HS-27A (cell line): ENCODE measurements at places on chromosomes 4 and X.

- DNase-seq: no peak
Observed at GRCh38 chr4:123744664-123745290, 348.2 kb downstream of the SPRY1 start.

GRCh38 chr4:17997129-17997528 lies 24.4 kb downstream of the LCORL start:
- no peak for DNase-seq

- DNase-seq: peak; percentile 20
Observed at GRCh38 chr4:164383358-164384220, 370.3 kb upstream of the SMIM31 start.

GRCh38 chrX:115948018-115948923 lies 222.3 kb upstream of the AGTR2 start:
- no peak for DNase-seq

DNA sequence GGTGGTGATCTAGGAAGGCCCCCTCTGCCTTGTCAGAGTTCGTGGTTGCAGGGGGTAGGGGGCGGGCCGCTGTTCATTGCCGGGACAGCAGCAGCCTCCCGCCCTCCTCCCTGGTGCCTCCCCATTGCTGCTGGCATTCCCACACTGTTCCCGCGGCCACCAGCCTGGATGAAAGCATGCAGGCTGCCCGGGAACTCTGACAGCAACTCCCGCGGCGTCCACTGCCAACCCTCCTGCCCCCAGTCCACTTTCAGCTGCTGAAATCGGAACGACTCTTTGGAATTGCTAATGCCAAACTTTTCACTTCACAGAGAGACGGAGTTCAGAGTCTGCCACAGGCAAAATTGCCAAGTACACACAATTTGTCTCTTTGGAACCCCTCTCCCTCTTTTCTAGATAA lies 121.9 kb downstream of the BEND2 start:
- DNase-seq: no peak

- DNase-seq: no peak
Observed at GRCh38 chr4:98642991-98643426, 15.4 kb downstream of the TSPAN5 start.

DNA sequence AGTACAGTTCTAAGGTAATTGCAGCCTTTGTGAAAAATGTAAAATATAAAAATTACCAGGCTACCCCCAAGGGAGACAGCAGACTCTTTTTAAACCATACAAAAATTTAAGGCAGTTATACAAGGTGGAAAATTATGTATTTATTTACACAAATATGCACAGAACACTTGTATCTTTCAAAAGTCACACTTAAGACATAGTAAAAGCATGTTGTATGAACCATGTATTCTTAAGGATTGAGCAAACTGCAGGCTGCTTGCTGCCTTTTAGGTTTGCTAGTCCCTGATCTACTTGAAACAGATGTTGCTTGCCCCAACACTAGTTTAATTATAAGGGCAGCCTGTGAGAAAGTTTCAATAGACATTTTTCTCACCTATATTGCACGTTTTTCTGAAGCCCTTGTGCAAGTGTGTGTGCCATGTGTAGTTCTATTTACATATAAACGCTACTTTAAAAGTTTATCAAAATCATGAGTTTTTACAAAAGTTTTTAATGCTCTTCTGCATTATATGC lies 72.8 kb downstream of the PRSS12 start:
- DNase-seq: no peak

- DNase-seq: no peak
Observed at GRCh38 chr4:38857354-38858096, 908 bp upstream of the TLR6 start.

GRCh38 chr4:163949976-163950601 lies 455.6 kb downstream of the TMA16 start:
- no peak for DNase-seq

GRCh38 chr4:57137261-57137660 lies 27.1 kb upstream of the IGFBP7 start:
- peak; percentile 66 for DNase-seq

DNA sequence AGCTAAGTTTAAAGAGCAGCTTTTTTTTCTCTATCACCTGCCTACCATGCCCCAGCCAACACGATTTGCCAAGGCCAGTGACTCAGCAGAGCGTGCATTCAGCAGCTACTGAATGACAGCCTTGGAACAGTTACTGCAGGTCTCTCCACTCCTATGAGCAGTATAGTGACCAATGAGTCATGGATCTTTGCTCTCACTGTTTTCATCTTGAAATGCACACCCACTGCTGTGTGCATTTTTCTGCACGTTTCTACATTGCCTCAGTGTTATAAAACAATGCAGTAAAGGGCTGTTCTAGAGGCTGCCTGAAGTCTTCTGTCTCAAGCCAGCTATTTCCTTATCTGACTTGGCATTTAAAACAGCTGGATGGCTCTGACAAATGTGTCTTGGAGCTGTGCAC lies 66.0 kb upstream of the C4orf54 start:
- peak; percentile 12 for DNase-seq

GRCh38 chrX:65667503-65668376 lies at the start of gene MSN:
TSS of gene MSN (plus strand) at chrX:65667654. CDS start at chrX:65667842, 188 bp downstream.
- DNase-seq: no peak

DNA sequence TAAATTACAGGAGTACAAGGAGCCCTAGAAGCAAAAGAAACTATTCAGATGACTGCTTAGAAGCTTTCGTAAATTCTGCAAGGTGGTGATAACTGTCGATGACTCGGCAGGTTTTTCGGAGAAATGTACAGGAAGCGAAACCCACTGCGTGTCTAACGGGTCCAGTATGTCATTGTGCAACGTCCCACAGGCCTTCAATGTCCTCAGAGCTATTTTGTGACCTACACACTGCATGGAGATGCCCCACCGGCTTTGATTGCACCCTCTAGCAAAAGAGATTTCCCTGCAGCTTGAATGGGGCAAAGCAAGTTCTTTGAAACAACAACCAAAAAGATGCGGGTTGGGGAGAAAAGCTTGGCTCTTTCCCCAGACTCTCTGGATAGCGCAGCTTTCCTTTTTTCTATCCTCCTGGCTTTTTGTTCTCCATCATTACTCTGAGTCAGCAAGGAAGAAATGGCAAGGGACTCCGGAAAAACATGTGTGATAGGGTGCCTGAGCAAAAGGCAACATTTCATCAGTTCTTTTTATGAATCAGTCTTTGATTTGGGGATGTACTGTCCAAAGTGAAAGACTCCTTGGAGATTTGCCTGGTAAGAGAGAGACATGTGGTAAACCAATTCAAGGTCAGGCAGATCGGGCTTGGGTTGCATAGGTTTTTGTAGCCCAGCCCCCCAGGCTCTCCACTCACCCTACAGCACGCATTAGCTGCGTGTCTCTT lies 112.0 kb upstream of the TBL1X start:
- DNase-seq: no peak

DNA sequence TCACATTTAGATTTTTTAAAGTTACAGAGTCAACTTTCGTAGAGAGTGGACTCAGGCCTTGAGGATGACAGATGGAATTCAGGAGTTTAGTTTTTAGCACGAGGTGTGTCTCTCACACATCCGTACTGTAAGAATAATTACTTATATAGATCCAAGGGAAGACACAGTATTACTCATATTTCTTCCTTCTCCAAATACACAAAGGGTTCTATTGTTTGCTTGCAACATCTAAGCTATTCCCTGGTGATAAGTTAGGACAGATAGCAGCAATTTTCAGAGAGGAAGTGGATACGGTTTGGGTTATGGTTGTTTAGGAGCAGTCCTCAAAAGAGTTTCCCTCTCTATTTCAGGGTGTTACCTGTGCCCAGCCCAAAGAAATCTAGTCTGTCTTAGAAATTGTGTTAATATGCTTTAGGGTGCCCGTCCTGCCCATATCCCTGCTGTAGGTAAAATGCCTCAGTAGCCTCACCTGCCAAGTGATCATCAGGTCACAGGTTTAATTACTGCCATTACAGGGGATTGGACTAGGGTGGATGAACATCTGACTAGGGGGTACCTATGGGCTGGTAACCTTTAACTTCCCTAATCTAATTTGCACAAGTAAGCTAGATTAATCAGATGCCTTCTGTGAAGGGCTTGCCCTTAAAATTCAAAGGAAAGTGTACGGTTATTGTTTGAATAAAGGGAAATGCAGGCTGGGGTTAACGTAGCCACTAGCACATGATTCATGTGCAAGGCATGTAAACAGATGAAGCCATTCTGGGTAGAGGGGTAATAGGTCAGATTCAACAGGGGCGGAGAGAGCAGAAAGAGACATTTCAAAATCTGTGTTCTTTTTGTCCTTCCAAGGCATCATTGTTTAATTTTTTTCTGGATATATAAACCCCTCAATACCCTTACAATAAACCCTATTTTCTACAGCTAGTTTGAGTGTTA lies 8.7 kb upstream of the PPP3CA start:
- no peak for DNase-seq

- DNase-seq: peak; percentile 77
Observed at GRCh38 chr4:83128240-83128929, 13.9 kb upstream of the PLAC8 start.

DNA sequence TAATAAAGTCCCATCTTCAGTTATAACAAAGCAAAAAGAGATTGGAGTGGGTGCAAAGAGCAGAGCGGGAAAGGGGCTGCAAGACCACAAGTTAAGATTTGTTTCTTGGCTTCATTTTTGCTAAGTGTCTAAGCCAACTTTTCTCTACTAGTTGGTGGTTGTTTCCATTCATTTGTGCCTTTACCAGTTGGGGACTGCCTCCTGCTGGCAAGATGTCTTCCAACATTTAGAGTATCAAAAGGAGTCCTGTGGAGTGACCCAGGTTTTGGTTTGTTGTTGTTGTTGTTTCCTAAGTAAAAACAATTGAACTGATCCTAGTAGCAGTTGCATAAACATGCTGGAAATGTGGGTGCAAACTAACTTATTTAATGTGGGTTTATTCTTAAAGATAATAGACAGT lies 121.1 kb downstream of the SPATA18 start:
- no peak for DNase-seq

DNA sequence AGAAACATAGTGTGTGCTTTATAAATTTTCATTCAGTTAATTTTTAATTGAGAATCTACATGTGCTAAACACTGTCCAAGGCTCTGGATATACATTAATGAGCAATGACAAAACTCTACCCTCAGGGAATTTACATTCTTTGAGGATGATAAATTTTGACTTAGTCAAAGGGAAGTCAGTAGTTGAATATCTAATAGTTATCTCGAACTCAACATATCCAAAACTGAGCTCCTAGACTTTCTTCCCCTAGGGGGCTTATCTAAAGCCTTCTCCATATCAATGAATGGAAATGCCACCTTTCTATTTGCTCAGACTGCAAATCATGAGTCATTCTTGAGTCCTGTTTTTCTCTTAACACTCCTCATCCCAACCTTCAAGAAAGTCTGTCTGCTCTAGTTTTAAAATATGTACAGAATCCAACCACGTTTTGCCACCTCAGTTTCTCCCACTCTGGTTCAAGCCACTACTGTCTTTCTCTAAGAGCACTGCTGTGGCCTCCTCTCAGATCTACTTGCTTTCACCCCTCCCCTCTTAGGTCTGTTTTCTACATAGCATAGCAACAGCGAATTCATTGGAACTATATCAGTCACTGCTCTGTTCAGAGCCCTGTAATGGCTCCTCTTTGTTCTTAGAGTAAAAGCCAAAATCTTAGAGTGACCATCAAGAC lies 9.5 kb downstream of the PARM1 start:
- DNase-seq: no peak

GRCh38 chr4:188854436-188854835 lies 715.2 kb downstream of the TRIML1 start:
- no peak for DNase-seq

- DNase-seq: no peak
Observed at GRCh38 chrX:150455215-150455608, 92.1 kb downstream of the MAMLD1 start.

- DNase-seq: no peak
Observed at GRCh38 chr4:158778156-158778711, 9.4 kb downstream of the FNIP2 start.
